ENCODE measurements at places on chromosomes 11 and 22.
A peak's percentile ranks its signal among the peaks of the same experiment; 100 is the strongest.

DNA sequence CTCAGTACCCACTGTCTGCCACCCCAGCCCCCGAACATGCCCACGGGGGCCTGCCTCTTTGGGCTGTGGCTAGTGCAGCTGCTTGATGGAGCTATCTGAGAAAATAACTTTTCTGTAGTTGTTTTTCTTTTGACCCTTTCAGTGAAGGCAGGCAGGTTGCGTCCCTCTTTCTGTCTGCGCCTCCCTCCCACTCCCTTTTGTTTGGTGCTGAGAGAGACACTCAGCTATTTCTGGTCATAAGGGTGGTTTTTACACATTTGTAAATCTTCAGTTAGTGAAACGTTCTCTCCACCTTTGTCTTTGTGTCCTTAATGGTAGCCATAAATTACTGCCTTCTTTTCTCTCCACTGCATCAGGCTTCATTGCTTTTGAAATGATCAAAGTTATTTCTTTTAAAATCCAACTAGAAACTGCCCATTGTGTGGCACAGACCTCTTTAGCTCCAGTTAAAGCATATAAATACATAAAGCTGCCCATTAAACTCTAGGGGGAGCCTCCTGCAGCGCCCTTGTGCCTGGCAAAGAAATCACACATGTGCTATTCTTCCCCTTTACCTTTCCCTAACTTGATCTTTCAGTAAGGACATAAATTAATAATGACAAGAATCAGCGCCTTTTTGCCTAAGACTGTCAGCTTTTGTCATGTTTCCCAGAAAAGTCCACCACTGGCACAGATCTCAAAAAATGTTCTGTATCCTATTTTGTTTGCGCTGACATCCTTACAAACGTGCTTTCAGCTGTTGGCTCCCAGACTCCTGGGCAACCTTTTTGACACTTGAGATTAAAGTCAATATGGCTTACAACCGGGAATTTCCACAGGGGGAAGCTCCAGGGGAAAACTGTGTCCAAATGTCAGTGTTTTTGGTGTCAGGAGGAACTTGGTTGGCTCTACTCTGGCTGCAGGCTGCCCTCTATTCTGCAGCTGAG lies 1.7 kb upstream of the SCUBE2 start:
- no peak for DNase-seq

DNA sequence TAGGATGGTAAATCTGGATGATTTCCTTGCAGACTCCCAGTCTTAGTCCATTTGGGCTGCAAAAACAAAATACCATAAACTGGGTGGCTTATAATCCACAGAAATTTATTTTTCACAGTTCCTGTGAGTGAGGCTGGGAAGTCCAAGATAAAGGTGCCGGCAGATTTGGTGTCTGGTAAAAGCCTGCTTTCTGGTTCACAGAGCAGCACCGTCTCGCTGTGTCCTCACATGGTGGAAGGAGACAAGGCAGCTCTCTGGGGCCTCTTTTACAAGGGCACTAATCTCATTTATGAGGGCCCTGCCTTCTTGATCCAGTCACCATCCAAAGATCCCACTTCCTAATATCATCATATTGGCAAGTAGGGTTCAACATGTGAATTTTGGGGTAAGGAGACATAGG lies 8.9 kb downstream of the USP47 start:
- DNase-seq: no peak

DNA sequence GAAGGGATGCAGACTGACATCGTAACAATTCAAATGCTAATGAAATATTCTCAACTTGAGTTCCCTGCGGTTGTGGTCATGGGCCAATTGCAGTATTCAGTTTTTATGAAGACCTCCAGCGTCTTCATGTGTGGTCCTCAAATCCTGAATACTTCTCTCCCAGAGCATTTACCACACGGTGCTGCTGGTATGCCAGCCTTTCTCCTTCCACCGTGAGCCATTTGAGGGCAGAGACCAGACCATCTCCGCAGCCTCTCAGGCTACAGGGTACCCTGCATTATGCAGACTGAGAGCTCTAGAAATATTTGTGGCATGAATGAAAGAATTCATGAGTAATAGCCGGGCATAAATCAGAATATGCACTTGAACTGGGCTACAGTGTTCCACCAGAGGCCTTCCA lies 289.7 kb downstream of the ST3GAL4 start:
- no peak for DNase-seq

GRCh38 chr11:116731097-116731761 lies 41.6 kb downstream of the BUD13 start:
- DNase-seq: no peak

- DNase-seq: no peak
These were observed 12.8 kb downstream of the PACSIN2 start for GRCh38 chr22:43002202-43002586.

DNA sequence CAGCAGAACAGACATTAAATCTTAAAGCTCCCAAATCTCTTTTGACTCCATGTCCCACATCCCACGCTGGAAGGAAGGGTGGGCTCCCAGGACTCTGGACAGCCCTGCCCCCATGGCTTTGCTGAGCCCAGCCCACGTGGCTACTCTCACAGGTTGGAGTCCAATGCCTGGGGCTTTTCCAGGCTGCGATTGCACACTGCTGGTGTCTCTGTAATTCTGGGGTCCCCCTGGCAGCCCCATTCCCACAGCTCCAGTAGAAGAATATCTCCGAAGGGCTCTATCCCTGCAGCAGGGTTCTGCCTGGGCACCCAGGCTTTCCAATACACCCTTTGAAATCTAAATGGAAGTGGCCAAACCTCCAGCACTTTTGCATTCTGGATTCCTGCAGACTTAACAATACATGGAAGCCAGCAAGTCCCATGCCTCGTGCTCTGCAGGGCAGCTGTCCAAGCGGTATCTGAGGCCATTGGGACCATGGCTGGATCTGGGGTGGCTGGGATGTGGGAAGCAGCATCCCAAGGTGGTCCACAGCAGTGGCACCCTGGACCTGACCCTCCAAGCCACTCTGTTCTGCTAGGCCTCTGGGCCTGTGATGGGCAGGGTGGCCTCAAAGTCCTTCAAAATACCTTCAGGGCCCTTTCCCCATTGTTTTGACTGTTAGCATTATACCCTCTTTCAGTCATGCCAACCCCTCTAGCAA lies 47.9 kb upstream of the TH start:
- DNase-seq: no peak

GRCh38 chr11:68146704-68147474 lies 25.7 kb upstream of the CHKA start:
- DNase-seq: peak; percentile 15

DNA sequence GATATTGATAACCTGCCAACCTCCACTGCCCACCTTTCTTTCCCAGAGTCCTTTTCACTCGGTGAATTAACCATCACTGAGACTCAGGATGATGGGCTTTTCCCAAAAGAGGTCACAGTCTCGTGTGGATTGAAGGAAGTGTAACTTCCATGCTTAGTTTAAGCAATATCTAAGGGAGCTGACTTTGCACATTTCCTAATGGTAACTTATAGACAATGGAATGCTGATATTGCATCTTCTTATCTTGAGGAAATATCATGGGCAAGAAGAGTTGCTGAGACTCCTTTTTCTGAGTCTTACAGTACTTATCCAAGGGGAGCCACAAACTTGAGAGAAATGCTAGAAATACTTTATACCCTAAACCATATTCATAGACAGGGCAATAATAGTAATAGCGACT lies 8.8 kb downstream of the BARX2 start:
- DNase-seq: no peak

- no peak for DNase-seq
These were observed 257.0 kb upstream of the C11orf87 start for GRCh38 chr11:109165035-109165434.

GRCh38 chr11:125069796-125070195 lies 6.7 kb downstream of the SLC37A2 start:
- DNase-seq: no peak

DNA sequence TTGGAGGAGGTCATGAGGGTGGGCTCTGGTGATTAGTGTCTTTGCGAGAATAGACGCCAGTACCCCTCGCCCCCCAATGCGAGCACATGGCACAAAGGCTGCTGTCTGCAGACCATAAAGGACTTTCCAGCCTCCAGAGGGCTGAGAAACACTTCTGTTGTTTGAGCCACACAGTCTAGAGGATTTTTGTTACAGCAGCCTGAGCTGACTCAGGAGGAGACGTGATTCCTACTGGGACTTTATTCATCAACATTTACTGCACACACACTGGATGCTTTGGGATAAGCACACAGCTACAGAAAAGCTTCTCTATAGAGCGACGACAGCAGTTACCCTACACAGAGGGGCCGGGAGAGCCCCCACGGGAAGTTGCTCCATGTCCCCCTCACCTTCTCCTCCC lies 345.0 kb downstream of the CTTN start:
- DNase-seq: no peak

GRCh38 chr22:20268279-20269012 lies at the start of gene RTN4R:
Gene RTN4R, minus strand, starts transcription at chr22:20268318. Its CDS starts 226 bp downstream, at chr22:20268092.
- DNase-seq: peak; percentile 65

DNA sequence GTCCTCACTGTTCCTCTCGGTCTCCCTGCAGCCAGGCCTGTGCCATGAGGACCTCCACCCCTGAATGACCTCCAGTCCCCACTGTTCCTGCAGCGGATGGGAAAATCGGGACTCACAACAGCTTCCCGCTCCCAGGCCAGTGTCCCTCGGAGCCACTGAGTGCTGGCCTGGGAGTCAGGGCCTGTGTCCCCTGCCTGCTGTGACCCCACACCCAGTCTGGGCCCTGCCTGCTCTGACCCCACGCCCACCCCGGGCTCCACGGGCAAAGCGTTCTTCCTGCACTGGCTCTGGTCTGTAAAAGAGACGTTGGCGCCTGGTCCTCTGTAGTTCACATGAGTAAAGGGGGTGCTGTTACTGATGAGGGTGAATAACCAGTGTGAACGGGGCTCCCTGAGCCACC lies 73.0 kb upstream of the SHISAL1 start:
- no peak for DNase-seq
